CD4-positive, alpha-beta T cell treated with Interleukin-15 for 4 hours (primary cell): ENCODE measurements at places on chromosomes 6 and 20.
A peak's percentile ranks its signal among the peaks of the same experiment; 100 is the strongest.

DNA sequence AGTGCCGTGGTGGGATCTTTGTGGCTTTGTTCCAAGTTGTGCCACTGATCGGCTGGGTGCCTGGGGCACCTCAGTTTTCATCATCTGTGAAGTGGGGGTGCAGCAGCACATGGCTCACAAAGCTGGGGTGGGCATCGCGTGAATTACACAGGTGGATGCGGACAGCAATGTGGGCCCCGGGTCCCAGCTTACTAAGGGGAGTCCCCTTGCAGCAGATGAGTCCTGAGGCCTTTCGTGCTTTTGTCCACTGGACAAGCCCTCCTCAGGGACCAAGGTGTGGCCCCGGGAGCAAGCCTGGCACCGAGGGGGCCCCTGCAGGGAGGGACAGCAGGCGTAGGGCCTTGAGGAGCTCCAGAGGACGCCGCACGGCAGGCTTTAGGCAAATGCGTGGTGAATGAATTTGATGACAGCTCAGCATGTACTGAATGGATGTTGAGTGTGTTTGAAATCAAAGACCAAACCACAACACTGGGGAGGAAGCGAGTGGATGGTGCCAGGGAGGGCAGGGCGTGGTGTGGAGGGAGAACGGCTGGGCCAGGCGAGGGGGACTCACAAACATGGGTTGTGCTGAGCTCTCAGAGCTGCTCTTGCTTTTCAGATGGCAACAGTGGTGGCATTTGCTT is 53.2 kb downstream of the IRF4 start:
- peak; percentile 66 for DNase-seq

- DNase-seq = no peak
Measured at GRCh38 chr6:130847001-130847910, 20.1 kb downstream of the SMLR1 start.

DNA sequence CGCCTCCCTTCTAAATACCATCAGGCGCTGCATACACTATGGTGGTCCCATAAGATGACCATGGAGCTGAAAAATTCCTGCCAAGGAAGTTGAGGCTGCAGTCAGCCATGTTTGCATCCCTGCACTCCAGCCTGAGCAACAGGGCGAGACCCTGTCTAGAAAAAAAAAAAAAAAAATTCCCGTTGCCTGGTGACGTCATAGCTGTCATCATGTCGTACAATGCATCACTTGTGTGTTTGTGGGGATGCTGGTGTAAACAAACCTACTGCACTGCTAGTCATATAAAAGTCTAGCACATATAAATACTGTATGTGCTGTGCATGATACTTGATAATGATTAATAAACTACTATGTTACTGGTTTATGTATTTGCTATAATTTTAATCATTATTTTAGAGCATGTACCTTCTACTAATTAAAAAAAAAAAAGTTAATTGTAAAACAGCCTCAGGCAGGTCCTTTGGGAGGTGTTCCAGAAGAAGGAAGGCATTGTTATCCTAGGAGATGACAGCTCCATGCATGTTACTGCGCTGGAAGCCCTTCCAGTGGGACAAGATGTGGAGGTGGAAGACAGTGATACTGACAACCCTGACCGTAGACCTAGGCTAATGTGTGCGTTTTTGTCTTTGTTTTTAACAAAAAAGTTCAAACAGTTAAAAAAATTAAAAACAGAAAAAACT is 132.6 kb downstream of the BANF2 start:
- DNase-seq = no peak

DNA sequence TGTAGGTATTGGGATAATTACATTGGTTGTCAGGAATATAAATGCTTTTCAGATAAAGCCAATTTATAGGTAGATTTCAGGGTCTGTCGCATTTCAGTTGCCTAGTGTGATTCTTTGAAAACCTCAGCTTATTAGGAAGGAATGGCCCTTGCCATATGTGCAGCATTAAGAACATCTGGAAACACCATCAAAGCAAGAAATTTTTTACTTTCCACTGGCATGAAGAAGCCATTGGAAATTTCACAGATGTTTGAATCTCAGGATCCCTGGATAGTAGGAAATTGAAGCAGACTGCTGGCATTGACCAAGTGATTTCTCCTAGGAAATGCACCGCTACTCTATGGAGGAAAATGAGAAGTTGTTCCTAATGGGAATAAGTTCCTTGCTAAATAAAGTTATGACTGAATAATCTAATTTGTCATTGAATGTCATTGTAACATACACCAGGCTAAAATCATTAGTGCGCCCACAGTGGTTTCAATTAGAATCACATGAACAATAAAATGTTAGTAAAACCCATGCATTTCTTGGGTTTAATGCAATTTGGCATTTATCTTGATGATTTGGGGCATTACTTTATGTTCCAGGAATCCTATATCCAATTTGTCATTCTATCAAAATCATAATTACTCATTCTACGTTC is 950.1 kb downstream of the EPHA7 start:
- DNase-seq = no peak

GRCh38 chr6:109340811-109341210 is 41.5 kb downstream of the CD164 start:
- DNase-seq = no peak

DNA sequence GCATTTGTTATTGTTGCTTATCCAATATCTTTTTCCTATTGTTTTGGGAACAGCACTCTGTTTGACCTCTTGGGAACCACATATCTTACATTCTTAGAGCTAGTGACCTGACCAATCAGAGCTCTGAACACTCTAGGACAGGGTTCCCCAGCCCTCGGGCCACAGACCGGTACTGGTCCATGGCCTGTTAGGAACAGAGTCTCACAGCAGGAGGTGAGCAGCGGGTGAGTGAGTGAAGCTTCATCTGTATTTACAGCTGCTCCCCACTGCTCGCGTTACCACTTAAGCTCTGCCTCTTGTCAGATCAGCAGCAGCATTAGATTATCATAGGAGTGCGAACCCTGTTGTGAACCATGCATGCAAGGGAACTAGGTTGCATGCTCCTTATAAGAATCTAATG is 226.0 kb upstream of the TSHZ2 start:
- no peak for DNase-seq

DNA sequence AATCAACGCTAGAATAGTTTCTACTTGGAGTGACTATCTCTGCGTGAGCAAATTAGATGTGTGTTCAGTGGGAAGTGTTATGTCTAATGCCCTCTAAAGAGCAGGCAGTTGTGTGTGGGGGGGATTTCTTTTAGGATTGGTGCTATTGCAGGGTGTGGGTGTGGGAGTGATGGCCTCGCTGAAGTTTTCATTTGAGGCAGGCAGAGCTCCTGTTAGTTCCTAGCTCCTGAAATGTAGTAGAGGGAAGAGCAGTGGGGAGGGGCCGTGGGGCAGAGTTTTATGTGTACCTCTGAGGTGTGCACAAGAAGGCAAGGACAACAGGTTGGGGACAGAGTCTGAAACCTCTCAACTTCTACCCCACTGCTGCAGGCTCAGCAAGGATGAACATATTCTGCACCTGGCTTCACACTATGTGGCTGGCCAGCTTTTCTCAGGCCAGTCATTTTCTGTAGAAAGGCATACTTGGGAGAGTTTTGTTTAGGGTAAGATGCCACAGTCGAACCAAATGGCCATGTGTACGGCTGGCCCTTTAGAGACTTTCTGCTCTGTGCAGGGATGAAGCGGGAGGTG is 229.2 kb upstream of the SUPT3H start:
- DNase-seq = no peak

DNA sequence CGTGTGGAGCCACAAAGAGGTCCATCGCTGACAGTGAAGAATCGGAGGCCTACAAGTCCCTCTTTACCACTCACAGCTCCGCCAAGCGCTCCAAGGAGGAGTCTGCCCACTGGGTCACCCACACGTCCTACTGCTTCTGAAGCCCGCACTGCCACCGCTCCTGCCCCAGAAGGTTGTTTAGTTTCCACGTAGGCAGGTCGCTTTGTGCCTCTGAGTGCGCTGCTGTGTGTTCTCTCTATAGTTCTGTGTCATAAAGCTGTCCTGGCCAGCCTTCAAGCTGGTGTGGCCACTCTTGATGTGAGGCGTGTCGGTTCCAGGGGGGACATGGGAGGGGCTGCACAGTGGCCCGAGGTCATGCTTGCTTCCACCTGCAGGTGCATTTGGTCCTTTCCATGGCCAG is 6.4 kb upstream of the FAM209A start:
- no peak for DNase-seq

DNA sequence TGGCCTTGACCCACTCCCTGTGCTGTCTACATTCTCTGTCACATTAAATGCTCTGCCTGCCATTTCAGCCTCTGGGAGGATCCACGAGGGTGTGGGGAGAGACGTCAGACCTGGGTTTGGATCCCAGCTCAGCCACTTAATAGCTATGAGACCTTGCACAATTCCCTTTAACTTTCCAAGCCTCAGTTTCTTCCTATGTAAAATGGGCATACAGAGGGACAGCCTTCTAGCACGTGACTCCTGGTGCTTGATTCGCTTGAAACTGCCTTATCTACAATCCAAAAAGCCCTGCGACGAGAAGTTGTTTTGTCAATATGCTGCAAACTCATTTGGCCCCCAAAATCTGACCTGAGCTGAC is 40.0 kb downstream of the TOX2 start:
- no peak for DNase-seq

DNA sequence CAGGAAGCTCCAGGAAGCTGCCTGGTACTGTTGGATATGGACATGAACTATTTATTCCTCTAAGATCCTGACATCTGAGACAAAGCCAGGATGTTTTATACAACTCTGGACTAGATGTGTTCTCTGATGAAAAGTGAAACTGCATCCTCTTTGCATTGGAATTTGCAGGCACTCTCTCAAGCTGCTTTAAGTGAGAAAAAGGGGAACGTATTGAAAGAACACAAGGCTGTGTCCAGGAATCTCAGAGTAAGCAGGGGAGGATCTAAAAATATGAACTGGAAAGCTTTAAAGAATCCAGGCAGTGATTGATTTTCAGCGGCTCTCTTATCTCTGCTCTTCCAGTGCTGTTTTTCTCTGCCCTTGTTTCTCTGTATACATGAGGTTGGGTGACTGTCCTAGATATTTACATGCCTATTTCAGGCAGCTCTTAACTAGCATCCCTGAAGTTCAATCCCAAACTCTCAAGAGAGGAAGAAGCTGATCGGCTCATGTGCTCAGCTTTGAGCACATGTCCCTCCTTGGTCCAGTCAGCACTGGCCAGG is 193.8 kb downstream of the PLCB4 start:
- DNase-seq = no peak

GRCh38 chr6:3334555-3334954 is 75.8 kb downstream of the PSMG4 start:
- no peak for DNase-seq

DNA sequence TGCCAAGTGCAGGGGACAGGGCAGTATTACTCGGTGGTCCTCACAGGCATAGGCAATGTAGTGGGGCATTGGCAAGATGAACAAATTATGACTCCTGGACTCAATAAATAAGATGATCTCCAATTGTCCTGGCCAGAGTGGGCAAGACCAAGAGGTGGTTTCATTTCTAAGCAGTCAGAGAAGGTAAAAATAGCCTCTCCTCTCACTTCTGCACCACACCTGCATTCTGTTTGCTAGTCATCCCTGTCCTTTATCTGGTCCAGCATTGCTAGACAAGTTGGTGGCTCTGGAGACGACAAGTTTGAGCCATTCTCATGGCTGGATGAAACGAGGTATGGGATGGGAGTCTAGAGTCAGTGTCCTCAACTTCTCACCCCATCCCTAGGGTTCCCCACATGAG is 83.0 kb downstream of the BANF2 start:
- no peak for DNase-seq

GRCh38 chr6:113425977-113426660 is 431.0 kb upstream of the MARCKS start:
- DNase-seq = no peak

- no peak for DNase-seq
Measured at GRCh38 chr6:65448866-65449265, 258.2 kb downstream of the EYS start.

GRCh38 chr6:157845493-157846259 is 22.6 kb downstream of the SNX9 start:
- DNase-seq = no peak

- DNase-seq = no peak
Measured at GRCh38 chr6:28462401-28462800, 19.1 kb upstream of the ZSCAN23 start.

GRCh38 chr6:38584731-38585130 is 55.0 kb downstream of the BTBD9 start:
- DNase-seq = no peak

DNA sequence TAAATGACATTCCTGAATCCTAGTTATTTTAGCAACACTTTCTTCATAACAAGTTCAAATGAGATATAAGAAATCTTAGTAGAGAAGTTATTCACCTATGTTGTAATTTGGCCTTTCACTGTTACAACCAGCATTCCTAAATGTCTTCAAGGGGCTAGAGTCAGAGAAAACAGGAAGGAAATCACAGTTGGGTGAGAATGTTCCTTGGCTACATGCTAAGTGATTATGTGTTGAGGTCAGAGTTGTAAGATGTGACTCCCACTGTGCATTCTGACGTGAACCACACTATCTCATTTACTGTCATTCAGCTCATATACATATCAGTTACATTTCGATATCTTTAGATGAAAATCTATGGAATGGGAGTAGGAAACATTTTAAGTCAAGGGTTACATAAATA is 51.0 kb upstream of the MLIP start:
- DNase-seq = no peak

GRCh38 chr6:73870907-73871306 is 174.9 kb downstream of the CD109 start:
- DNase-seq = no peak

DNA sequence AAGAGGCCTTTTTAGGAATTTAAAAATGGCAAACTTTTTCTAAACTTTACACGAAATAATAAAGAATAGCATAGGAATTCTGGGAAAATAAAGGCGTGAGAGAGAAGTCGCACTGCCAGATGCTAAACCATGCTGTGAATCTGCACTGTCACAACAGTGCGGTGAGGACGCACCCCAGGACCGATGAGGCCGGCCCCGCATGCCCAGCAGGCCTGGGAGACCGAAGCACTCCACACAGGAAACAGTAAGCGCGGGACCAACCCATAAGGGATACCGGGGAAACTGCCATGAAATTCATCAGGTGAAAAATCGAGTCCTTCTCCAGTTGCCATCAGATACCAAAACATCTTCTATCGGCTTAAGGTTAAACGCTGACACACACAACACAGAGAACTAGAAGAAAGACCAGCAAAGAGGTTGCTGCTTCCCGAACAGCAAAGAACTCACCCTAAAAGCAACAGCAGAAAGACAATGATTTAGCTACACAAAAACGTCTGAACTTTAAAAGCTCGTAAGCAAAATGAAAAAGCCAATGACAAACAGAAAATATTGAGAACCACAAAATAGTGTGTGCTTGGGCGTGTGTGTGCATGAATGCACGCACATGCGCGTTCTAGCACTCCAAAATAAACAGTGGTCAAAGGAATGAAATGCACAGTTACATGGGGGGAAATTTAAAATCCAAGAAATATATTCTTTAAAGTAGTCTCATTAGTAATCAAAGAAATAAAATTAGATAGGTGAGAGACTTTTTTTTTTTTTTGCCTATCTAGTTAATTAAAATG is 15.4 kb downstream of the RAMACL start:
- no peak for DNase-seq
